ENCODE measurements at places on chromosomes 6 and 20. TPM values are rescaled to one million over a fixed set of nuclear protein-coding genes. Genes with fewer than 3 reads are reported as not detected.

- H3K27ac ChIP-seq = no peak overlapping the region
- H3K4me1 ChIP-seq = peaks cover 20% of the 10 kb centered on the region
- no peaks in the 10 kb centered on the region for H3K36me3 ChIP-seq
- peak; percentile 66 for DNase-seq
- H3K4me3 ChIP-seq = no peak overlapping the region
- H3K27me3 ChIP-seq = no peaks in the 10 kb centered on the region
These were observed 39.5 kb downstream of the UNC5CL start for GRCh38 chr6:40999569-40999968.

- DNase-seq = no peak
- H3K27me3 ChIP-seq = peaks cover 7% of the 10 kb centered on the region
- H3K4me3 ChIP-seq = no peak overlapping the region
- no peaks in the 10 kb centered on the region for H3K4me1 ChIP-seq
These were observed 7.6 kb downstream of the HLA-DOB start for GRCh38 chr6:32809171-32809570.

GRCh38 chr6:145736661-145737144, 1.4 kb upstream of the EPM2A start:
- peak overlapping the region; percentile 68 for H3K4me3 ChIP-seq
- no peaks in the 10 kb centered on the region for H3K36me3 ChIP-seq
- peak overlapping the region; percentile 95 for H3K27ac ChIP-seq
- H3K4me1 ChIP-seq = peaks cover 19% of the 10 kb centered on the region

DNA sequence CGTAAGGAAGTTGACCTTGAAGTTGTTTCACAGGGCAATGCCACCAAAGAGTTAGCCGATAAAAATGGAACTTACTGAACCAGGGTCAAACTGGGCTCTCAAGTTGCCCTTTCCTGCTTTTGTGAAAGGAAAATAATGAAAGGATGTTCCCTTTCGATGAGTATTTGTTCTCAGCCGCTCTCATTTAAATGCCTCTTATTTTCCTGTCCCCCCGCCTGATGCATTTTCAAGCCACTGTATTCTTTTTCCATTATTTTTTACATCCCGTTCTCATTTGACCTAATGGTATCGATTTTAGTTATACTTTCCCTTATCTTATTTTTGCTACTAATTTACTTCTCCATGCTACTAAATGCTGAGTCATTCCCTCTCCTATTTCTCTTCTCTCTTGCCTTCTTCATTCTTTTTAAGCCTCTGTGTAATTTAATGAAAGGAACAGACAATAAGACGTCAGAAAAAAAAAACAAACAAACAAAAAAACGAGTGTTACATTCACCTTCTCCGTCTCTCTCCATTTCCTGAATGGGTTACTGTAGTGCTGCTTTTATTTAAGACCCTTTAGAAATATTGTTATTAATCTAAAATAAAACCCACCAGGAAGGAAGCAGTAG, 655 bp upstream of the NDUFAF4 start:
- H3K4me1 ChIP-seq = peaks cover 25% of the 10 kb centered on the region
- peak overlapping the region; percentile 87 for H3K4me3 ChIP-seq
- peak overlapping the region; percentile 90 for H3K27ac ChIP-seq
- DNase-seq = no peak
- H3K36me3 ChIP-seq = peaks cover 11% of the 10 kb centered on the region
- H3K27me3 ChIP-seq = no peaks in the 10 kb centered on the region

- no peaks in the 10 kb centered on the region for H3K4me1 ChIP-seq
- H3K4me3 ChIP-seq = no peak overlapping the region
- DNase-seq = no peak
- no peaks in the 10 kb centered on the region for H3K36me3 ChIP-seq
These were observed 53.0 kb downstream of the ALDH8A1 start for GRCh38 chr6:134896910-134897309.

Gene MLN
- not detected for total RNA-seq
